ENCODE measurements at places on chromosomes 1 and 21. TPM values are rescaled to one million over a fixed set of nuclear protein-coding genes. Genes with fewer than 3 reads are reported as not detected.
A peak's percentile ranks its signal among the peaks of the same experiment; 100 is the strongest.

- no peaks in the 10 kb centered on the region for H3K4me1 ChIP-seq
- DNase-seq: no peak
- no peak overlapping the region for H3K27ac ChIP-seq
- H3K4me3 ChIP-seq: no peak overlapping the region
- no peaks in the 10 kb centered on the region for H3K27me3 ChIP-seq
These were observed 197.3 kb upstream of the IVNS1ABP start for GRCh38 chr1:185514311-185514710.

GRCh38 chr1:15290382-15290781 lies 43.4 kb downstream of the FHAD1 start:
- H3K4me1 ChIP-seq: no peaks in the 10 kb centered on the region
- H3K27me3 ChIP-seq: no peaks in the 10 kb centered on the region
- no peak overlapping the region for H3K27ac ChIP-seq
- no peak overlapping the region for H3K4me3 ChIP-seq

Gene TTC24
- total RNA-seq: not detected

Gene MYBPH
- not detected for total RNA-seq

Gene EPRS1
- 158 TPM for total RNA-seq

Gene OR2L13
- not detected for total RNA-seq

DNA sequence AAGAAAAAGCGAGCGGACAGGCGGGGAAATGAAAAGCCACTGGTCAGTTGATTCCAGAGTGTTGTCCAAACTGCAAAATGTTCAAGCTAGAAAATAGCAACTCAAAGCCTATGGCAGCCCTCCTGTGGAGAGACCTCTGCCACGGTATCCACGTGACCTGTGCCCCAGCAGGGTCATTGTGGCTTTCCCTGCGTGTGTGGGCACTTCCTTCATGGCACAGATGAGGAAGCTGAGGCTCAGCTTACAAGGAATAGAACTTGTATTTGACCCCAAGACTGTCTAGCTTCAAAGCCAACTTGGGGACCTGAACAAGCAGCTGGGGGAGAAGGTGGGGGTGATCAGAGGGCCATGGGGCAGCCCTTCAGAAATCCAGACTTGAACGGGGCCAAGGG lies 15.6 kb upstream of the PLEKHG5 start:
- no peak for DNase-seq
- no peaks in the 10 kb centered on the region for H3K4me1 ChIP-seq
- no peak overlapping the region for H3K27ac ChIP-seq
- H3K27me3 ChIP-seq: no peaks in the 10 kb centered on the region
- H3K36me3 ChIP-seq: no peaks in the 10 kb centered on the region

Gene GJA9
- total RNA-seq: 0.48 TPM

DNA sequence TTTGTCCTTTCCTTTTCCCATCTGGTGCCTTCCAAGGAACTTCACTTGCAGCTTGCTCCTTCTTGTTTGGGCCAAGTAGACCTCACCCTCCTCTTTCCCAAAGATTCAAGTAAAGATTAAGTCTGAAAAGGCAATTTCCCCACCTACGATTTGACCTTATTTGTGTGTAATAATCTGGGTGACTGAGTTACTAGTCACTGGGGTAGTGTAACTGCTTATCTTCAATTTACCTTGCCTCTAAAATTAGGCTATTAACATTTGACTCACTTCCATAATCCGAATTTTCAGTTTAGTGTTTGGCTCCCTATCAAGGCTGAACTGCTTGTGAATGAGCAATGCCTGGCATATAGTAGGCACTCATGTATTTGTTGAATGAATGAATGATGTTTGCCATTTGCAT lies 59.6 kb downstream of the PLA2G4A start:
- H3K27me3 ChIP-seq: no peaks in the 10 kb centered on the region
- no peak for DNase-seq
- H3K4me1 ChIP-seq: no peaks in the 10 kb centered on the region
- H3K27ac ChIP-seq: no peak overlapping the region
- no peak overlapping the region for H3K4me3 ChIP-seq

DNA sequence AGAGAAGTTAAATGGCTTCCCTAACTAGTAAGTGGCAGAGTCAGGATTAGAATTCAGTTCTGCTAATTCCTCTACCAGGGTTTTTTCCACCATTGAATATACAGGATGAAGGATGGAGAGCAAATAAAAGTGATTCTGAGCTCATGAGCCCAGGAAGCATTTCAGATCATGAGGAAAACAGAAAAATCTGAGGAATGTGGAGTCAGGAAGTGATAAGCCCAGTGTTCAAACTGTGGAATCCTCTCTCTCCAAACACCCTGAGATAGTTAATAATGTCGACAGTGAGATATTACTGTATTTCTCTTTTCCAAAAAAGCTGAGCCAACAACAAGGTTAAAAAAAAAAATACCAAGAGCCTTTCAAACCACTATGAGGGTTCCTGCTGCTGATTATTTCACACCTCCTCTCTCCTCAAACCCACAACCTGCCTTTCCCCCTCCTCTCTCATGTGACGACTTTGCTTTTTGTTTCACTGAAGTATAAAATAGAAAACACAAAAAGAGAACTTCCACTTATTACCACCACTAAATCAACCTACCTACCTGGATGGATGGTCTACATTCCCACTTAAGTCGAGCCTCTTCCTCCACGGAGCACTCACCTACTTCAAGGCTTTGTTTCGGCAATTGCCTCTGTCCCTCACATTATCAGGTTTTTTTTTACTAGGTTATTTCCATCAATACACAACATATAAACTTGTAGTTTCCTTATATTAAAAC lies 8.9 kb downstream of the SLAMF1 start:
- H3K4me3 ChIP-seq: no peak overlapping the region
- no peak for DNase-seq
- no peaks in the 10 kb centered on the region for H3K4me1 ChIP-seq

Gene LAMB3
- 142 TPM for total RNA-seq

DNA sequence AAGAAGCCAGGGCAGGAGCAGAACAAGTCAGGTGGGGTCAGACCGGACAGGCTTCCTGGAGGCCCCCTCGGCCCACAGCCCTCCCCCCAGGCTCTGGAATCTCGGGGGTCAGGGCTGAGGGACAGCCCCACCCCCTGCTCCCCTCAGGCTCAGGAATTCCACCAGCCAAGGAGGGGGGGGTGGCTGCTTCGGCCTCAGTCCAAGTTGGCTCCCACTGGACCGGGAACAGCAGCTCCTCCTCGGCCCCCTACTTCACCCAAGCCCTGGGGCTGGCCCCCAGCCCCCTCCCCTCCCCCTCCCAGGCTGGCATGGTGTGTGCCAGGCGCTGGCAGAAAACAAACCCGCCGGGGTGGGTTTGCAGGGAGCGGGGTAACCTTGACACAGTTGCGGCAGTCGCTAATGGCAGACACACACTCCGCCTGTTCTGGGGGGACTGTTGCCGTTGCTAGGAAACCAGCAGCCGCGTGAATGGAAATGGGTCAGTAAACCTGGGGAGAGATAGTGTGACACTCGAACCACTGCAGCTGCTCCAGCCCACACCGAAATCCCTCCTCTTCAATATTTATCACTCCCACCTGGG lies 32.4 kb downstream of the AHDC1 start:
- no peaks in the 10 kb centered on the region for H3K36me3 ChIP-seq
- no peak overlapping the region for H3K27ac ChIP-seq
- DNase-seq: no peak

Gene UBIAD1
- total RNA-seq: 12.1 TPM

DNA sequence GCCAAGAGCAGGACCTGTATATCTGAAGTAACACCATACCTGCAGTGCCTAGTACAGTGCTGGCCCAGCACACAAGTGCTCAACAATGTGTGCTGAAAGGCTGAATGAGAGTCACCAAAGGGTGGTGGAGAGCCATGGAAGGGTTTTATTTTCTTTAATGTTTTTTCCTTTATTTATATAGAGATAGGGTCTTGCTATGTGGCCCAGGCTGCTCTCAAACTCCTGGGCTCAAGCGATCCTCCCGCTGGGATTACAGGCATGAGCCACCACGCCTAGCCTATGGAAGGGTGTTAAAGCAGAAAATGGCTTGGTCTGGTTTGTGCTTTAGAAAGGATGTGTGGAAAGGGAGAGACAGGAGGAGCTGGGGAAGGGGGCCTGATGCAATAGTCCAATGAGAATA lies 13.3 kb upstream of the TTC39A start:
- H3K27ac ChIP-seq: no peak overlapping the region
- no peak for DNase-seq
- no peaks in the 10 kb centered on the region for H3K27me3 ChIP-seq
- H3K4me1 ChIP-seq: peaks cover 14% of the 10 kb centered on the region

Gene HES3
- not detected for total RNA-seq

DNA sequence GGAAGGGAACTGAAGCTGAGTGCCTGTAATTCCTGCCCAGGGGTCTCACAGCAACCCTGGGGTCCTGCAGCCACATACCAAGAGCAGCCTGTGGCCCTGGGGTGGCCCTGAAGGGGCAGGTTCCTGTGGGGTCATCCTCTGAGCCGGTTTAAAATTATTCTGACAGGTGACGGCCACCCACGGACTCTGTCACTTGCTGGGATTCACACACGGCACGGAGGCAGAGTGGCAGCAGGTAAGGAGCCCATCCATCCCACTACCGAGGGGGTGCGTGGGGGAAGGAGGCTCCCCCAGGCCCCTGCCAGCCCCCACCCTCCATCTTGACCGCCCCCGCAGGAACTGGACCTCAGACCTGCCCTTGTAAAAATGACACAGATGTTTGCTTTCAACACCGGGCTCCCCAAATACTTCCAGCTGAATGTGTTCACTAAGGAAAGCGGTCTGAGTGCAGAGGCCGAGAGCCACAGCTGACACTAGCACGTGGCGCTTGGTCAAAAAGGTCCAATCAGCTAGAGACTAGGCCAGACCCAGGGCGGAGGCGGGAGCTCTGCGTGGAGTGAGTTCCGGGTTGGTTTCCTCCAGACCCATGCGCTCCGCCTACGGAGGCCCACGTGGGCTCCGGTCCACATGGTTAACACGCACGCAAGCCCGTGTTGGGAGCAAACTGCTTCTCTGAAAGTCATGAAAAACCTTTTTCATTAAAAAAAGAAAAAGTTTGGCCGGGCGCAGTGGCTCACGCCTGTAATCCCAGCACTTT lies 10.0 kb downstream of the YBEY start:
- no peak for DNase-seq
- H3K27me3 ChIP-seq: no peaks in the 10 kb centered on the region
- no peaks in the 10 kb centered on the region for H3K36me3 ChIP-seq
- no peaks in the 10 kb centered on the region for H3K4me1 ChIP-seq

DNA sequence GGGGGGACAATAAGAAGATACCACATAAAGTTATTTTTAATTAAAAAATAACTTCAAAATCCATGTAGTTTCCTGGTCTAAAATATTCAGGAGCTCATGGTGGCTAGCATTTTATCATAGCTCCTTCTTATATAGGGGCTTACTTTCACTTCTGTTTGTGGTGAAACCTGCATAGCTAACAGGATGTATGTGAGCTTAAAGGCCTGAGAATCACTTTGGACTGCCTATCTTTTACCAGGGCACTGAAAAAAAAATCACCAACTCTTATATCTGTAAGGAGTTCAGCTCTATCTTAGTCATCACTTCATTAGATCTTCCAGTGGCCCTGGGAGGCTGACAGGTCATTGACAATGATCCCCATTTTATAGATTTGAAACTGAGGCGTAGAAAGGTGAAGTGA lies 21.3 kb downstream of the UROD start:
- H3K4me3 ChIP-seq: no peak overlapping the region
- no peak for DNase-seq
- no peaks in the 10 kb centered on the region for H3K36me3 ChIP-seq
- H3K27ac ChIP-seq: no peak overlapping the region
- no peaks in the 10 kb centered on the region for H3K27me3 ChIP-seq

- no peak overlapping the region for H3K4me3 ChIP-seq
- H3K27me3 ChIP-seq: no peaks in the 10 kb centered on the region
- peak; percentile 21 for DNase-seq
- H3K4me1 ChIP-seq: no peaks in the 10 kb centered on the region
- no peaks in the 10 kb centered on the region for H3K36me3 ChIP-seq
- no peak overlapping the region for H3K27ac ChIP-seq
These were observed 172.7 kb downstream of the TRIM33 start for GRCh38 chr1:114338191-114338890.

All from PC-9 (cell line).